ENCODE measurements at places on chromosomes 12 and 14.

GRCh38 chr14:54762296-54762695, 140.3 kb downstream of the GCH1 start:
- DNase-seq = no peak

GRCh38 chr12:52795694-52796428, at the start of gene KRT3:
KRT3 (minus strand) TSS chr12:52796117; CDS start chr12:52796042, 75 bp downstream.
- no peak for DNase-seq

- DNase-seq = no peak
Observed at GRCh38 chr14:20986811-20987210, 3.0 kb upstream of the METTL17 start.

- no peak for DNase-seq
Observed at GRCh38 chr12:5510251-5510805, 78.4 kb downstream of the NTF3 start.

DNA sequence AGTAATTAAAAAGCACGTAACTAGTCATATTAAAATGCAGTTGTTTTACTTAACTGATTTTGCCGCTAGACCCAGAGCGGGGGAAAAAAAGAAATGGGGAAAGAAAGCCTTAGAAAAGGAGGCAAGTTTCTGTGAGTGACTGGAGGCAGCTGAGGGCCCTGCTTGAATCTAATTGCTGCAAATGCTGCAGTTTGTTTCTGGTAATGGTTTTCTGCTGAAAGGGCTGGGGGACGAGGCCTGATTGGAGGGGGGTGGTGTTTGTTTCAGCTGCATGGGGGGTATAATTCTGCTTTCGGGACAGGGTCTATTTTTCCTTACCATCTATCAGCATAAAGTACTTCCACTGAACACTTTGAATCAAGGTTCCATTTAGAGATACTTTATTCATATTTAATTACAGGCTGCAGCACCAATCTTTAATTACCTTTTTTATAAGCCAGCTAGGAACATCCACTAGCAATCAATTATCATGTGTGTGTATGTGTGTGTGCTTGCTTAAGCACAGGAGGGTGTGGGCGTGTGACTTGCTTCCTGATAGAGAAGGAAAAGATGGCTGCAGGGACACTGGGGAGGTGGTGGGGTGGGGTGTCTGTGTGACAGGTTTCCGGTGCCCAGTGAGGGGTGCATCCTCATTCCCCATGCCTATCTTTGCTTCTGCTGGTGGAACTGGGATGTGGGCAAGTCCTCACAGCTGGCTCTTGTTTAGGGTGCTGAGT, 83.4 kb downstream of the ADCK1 start:
- no peak for DNase-seq

DNA sequence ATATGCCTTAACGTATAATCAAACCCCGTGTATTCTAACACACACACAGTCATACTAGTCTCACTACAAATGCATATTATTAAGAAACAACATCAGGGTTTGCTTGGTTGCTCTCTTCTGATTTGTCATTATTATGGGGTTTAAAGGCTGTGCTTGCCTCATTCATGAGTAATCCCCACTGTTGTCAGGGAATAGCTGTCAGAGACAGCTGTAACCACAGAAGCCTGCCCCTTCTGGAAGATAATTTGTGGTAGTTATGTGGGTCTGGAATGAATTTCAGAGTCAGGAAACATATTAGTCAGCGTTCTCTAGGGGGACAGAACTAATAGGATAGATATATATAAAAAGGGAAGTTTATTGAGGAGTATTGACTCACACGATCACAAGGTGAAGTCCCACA, 456.9 kb upstream of the TMEM132C start:
- DNase-seq = no peak

DNA sequence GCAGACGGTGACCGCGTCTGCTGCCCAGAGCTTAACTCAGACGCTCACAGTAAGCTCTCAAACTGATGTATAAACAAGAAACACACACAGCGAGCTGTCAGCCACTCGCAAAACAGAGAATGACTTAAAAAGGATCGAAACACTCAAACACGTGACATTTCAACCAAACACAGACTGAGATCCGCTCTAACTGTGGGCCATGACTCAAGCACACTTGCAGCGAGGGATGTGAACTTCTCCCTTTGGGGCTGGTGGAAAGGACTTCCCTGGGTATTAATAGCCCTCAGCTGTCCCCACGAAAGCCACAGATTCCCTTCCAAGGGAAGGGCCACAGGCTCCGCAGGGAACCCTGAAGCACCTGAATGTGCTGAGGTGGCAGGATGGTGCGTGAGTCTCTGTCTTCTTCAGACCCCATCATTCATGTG, 29.1 kb downstream of the CCDC88C start:
- no peak for DNase-seq

- no peak for DNase-seq
Observed at GRCh38 chr14:68417009-68417650, 375.7 kb downstream of the ZFP36L1 start.

GRCh38 chr14:104222396-104223036, 84.1 kb downstream of the KIF26A start:
- no peak for DNase-seq

DNA sequence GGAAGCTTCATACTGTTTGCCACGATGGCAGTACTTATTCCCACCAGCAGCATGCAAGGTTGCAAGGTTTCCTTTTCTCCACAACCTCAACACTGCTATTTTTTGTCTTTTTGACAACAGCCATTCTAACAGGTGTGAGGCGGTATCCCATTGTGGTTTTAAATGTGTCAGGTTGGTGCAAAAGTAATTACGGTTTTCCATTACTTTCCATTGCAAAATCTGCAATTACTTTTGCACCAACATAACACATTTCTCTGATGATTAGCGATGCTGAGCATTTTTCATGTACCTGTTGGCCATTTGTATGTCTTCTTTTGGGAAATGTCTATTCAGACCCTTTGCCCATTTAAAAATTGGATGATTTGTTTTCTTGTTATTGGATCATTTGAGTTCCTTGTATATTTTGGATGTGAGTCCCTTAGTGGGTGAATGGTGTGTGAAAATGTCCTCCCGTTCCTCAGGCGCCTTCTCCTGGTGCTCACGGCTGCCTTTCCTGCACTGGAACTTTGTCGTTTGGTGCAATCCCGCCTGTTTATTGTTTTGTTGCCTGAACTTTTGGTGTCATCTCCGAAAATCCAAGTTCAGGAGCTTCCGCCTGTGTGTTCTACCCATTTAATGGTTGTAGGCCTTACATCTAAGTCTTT, 213.6 kb downstream of the KIF26A start:
- DNase-seq = no peak

DNA sequence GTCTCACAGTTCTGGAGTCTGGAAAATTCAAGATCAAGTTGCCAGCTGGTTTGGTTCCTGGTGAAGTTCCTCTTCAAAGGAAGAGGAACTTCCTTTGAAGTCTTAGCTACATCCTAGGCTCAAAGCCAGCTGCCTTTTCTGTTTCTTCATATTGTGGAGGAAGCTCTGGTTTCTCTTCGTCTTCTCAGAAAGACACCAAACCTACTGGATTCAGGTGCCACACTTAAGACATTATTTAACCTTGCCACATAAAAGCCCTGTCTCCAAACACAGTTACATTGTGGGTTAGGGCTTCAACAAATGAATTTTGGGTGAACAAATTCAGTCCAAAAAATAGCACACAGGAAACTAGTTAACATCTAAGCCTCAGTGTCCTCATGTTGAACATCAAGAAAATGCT, 1019.8 kb downstream of the GALC start:
- no peak for DNase-seq

DNA sequence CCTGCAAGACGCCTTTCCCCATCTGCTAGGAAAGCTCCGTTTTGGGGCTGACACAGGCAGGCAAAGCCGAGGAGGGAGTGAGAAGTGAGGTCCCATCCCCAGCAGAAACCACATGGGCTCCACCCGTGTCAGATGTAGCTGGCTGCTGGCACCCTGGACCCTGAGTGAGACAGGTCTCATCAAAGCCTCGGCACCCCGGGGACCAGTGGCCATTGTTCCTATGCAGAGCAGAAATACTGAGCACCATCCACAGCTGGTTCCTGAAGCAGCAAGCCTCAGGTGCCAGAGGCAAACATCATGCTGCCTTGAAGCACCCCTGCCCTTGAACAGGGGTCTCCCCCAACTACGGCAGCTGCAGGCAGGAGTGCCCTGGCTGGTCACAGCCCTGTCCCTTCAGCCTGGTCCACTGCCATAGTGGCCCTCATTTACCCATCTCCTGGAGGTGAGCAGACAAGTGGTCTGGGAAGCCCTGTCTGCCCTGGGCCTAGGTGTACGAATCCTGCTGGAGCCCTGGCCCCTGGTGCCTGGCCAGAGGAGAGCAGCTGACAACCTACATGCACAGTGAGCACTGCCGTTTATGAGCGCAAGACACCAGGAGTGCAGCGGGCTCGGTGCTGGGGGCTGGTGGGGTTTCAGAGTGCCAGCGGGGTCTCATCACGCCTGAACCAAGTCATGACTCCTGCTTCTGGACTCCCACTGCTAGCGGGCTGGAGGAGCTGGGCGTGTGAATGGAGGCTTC, 289.8 kb upstream of the RTL1 start:
- peak; percentile 64 for DNase-seq

DNA sequence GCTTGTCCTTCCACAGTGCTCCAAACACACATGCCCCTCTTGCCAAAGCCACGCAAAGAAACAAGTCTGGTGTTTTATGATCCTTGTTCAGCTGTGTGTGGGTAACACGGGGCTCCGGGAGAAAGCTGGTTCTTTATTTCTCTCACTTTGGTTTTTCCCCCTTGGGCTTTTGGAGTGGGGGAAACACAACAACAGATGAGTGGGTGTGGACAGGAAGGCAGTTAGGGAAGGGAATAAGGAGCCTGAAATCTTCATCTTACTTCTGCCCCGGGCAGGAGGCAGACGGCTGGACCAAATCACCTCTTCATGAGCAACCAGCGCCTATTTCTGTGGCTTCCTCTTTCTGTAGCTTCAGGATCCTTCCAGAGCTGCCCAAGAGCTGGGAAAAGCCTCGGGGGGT, 218.5 kb downstream of the PHETA1 start:
- DNase-seq = no peak

GRCh38 chr12:45363903-45364302, 148.0 kb downstream of the ANO6 start:
- no peak for DNase-seq

- no peak for DNase-seq
Observed at GRCh38 chr12:121060149-121061001, 21.3 kb upstream of the OASL start.

GRCh38 chr12:90024262-90024661, 315.6 kb upstream of the ATP2B1 start:
- DNase-seq = no peak

GRCh38 chr12:2347137-2347843, 294.5 kb downstream of the CACNA1C start:
- no peak for DNase-seq

DNA sequence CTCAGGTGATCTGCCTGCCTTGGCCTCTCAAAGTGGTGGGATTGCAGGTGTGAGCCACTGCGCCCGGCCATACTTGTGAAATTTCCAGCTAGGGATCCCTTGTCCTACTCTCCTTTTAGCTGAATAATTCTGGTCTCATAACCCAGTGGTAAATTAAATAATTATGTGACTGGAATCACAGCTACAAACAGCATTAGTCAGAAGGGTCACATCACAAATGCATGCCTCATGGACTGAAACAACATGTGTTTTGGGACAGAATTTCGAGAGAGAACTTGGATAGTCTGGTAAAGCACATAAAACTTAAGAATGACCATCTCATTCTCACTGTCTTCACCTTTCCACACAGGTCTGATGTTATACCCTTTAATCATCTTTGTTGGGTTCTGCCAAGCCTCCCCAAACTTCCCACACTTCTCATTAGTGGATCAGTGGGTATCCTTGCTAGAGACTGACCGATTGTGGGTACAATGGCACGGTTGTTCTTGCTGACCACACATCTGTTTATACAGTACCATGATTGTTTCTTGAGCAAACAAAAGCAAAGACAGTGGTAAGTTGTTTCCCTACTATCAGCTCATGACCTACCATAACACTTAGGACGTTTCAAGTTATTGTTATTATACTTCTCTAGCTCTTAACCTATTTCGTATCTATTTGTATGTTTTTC, 5.1 kb downstream of the GPRC5D start:
- no peak for DNase-seq

GRCh38 chr14:51219473-51220448, 20.3 kb upstream of the TMX1 start:
- no peak for DNase-seq

GRCh38 chr12:63875703-63876102, 31.2 kb downstream of the SRGAP1 start:
- DNase-seq = no peak

- DNase-seq = no peak
Observed at GRCh38 chr12:91492648-91493047, 310.0 kb upstream of the DCN start.

DNA sequence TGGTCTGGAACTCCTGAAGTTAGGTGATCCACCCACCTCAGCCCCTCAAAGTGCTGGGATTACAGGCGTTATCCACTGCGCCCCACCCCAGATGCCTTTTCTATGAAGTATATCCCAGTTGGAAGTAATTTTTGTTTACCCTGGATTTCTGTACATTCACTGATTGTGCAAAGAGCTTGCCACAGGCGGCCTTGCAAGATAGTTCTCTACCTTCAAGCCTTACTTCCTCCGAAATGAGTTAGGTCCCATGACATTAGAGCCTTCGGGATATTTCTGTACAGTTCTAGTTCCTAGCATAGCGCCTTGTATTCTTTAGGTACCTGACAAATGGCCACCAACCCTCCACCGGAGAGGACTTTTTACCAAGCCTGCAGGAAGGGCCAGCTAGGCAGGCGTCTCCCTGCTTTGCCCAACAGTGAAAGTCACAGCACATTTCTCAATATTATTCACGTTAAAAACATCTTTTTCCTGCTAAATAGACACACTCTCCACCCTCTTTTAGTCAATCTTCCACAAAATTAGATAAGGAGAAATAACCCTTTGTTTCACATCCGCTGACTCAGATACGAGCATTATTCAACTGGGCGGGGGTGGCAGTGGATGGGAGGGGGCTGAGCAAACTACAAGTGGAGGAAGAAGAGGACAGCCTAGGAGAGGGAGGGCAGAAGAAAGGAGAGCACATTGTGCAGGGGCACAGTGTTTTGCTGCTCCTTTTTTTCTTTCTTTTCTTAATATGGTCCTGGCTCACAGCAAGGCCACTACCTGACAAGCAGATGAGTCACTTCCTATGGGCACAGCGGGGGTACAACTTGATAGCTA, 40.0 kb upstream of the CAPRIN2 start:
- no peak for DNase-seq

GRCh38 chr12:22543246-22544037, 900 bp downstream of the C2CD5 start:
- no peak for DNase-seq

Measured in left forelimb (tissue), 1 donor.